NCI-H1417 (cell line): ENCODE measurements at places on chromosomes 1 and 21.

GRCh38 chr1:232260045-232260444 is 369.9 kb downstream of the SIPA1L2 start:
- DNase-seq, result no peak

DNA sequence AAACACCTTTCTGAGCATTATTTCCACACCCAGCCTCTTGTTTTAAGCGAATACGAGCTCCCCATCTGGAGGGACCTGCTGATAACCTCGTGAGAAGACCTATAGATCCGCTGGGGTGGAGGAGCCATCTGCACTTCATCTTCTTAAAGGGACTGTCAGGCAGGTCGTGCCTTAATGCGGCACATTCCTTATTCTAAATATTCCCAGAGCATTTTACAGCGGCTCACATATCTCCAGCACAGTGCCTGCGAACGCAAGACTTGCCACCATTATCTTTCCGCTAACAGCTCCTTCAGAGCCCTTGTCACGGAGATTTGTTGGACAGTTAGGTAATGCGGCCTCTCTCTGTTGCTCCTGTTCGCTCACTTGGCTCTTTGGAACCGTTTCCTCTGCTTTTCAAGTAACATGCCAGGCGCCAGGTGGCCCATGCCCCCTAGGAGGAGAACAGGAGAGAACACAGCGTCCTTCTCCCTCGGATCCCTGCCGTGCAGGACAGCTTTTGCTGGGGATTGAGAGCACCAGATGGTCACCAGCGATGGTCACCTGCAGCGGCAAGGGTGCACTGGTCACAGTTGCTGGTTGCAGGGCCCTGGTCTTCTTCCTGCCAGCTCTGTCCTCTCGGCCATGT is 162.4 kb downstream of the PGBD5 start:
- DNase-seq, result peak; percentile 49

DNA sequence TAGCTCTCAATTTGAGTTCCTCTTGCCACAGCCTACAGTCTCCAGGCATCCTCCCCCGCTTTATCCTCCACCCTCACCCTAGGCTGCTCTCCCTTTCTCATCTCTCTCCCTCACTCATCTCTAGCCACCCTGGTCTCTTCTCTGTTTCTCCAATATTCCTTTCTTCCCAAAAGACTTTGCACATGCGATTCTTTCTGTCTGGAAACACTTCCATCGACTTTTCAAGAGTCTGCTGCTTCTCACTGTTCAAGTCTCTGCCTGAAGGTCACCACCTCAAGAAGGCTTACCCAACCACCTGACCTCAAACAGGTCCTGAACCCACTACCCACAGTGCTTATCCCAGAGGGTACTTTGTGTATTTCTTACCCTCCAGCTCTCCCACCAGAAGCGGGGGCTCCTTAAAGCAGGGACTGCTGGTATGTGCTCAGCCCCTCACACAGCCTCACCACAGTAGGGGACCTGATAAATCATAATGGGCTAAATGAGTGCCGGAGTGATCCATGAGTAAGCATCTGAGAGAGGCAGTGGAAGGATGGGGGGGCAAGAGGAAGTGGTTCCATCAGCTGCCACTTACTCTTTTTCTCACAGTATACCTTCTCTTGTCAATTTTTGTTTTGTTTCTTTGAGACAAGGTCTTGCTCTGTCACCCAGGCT is 14.3 kb upstream of the KRTAP19-8 start:
- DNase-seq, result no peak

- DNase-seq, result no peak
Measured at GRCh38 chr1:209584231-209584672, 738 bp downstream of the CAMK1G start.

DNA sequence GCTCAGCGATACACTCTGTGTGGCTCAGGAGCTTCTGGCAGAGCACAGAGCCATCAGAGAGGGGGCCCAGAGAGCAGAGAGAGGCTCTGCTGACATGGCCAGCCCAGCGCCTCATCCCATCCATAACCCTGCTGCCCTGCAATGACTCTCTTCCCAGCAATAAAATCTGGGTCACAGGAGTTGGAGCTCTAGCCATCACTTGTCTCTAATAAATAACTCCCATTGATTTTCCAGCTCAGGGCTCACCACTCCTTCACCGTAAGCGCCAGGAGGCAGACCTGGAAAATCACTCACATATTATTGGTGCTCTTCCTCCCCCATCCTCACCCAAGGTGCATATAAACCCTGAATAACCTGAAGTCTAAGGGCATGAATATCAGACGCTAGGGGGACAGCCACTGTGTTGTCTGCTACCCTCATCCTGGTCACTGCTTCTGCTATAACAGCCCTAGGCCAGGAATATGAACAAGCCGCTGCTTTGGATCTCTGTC is at the start of gene APCS:
APCS (plus strand) TSS at position 366 of the 491 bp plus-strand sequence; CDS start at position 462, 96 bp downstream.
- DNase-seq, result no peak

DNA sequence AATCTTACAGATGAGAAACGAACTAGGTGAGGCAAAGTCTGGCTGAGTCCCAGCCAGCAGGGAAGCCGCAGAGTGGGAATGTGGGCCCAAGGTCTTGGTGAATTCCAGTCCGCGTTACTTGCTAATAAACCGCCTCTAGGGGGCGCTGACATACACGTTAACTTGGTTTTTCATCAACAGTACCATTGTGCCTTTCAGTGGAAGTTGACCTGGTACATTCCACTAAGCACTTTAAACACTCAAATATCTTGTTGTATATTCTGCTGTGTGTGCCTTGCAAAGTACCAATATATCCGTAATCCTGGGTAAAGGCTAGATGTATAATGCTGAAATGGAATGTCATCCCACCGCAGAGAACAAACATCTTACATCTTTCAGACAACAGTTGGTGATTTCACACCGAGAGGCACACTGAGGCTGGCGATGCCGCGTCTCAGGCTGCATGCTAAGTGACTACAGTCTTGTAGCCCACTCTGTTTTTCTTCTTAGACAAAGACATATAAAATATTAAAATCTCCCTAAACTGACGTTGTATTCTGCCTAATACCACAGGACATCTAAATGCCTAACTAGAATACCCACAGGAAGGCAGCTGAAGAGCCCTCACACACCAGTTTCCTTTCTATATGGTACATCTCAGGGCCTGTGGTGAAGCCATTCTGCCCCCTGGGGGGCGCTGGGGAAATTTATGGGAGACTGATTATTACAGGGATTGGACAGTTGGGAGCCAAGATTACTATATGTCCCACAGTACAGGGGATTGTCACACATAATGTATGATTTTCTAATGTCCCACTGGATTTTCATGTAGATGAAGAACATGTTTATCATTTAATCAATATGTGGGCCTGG is 49.2 kb upstream of the C1orf198 start:
- DNase-seq, result peak; percentile 81

DNA sequence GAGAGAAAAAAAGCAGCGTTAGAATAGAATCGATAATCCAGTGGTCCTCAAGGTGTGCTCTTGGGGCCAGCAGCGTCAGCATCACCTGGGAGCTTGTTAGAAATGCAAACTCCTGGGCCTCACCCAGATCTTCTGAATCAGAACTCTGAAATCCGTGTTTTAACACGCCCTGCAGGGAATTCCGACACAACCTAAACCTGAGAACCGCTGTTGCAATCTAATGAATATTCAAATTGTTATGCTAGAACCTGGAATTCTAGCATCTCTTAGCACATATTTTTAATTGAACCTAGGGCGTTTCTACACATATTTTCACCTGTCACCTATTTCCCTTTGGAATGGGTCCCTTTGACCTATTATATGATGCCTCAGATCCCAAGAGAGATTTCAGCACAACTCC is 175.7 kb downstream of the PSMG1 start:
- DNase-seq, result no peak

DNA sequence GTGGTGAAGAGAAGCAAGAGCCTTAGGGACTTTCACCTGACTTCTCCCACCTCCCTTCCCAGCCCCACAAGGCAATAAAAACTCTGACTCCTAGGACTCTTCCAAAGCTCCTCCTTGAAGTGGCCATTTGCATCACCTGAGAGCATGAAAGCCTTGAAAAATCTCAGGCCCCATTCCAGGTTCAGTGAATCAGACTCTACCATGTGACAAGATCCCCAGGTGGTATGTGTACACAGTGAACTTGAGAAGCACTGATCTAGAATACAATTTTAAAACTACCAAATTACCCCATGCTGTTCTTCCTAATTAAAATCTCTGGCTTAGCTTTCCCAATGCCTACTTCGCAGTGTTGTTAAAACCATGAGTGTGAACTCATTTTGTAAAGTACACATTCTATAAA is 195.1 kb upstream of the SAMSN1 start:
- DNase-seq, result peak; percentile 85

- DNase-seq, result no peak
Measured at GRCh38 chr1:115252585-115252984, 85.5 kb downstream of the NGF start.

DNA sequence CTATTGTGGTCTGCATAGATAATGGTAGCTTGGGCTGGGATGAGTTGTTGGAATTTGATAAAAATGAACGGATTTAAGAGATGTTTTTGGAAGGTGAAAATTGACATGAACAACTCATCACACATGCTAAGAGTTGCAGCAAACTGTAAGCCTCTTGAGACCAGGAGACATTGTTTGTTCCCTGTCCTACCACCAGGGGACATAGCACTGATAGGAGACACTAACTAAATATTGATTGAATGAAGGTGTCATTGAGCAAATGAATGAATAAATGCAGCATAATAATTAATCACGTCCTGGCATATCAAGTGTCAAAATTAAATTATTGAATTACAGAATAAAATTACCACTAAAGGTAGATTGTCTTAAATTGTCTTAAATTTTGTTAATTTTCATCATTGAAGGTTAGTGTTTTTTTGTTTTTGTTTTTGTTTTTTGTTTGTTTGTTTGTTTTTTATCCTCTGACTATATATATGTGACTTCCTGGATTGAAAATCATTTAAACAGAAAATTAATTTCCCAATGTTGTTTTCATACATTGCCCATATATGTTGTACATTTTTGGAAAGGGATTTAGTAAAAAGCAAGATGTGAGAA is 285.3 kb upstream of the C1orf105 start:
- no peak for DNase-seq

GRCh38 chr1:236904892-236905741 is 99.1 kb downstream of the MT1HL1 start:
- DNase-seq, result no peak

GRCh38 chr1:64499011-64499410 is 29.1 kb downstream of the CACHD1 start:
- no peak for DNase-seq

GRCh38 chr1:20486457-20487235 is 636 bp upstream of the CAMK2N1 start:
- DNase-seq, result peak; percentile 66

DNA sequence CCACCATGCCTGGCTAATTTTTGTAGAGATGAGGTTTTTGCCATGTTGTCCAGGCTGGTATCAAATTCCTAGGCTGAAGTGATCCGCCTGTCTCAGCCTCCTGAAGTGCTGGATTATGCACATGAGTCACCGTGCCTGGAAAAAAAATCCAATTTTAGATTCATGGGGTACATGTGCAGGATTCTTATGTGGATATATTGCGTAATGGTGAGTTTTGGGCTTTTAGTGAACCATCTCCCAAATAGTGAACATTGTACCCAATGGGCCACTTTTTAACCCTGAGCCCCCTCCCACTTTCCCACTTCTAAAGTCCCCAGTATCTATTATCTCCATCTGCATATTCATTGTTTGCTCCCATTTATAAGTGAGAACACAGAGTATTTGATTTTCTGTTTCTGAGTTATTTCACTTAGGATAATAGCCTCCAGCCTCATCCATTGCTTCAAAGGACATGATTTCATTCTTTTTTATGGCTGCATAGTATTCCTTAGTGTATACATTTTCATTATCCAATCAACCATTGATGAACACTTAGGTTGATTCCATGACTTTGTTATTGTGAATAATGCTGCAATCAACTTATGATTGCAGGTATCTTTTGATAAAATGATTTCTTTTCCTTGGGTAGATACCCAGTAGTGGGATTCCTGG is 104.4 kb downstream of the MAP3K21 start:
- no peak for DNase-seq

DNA sequence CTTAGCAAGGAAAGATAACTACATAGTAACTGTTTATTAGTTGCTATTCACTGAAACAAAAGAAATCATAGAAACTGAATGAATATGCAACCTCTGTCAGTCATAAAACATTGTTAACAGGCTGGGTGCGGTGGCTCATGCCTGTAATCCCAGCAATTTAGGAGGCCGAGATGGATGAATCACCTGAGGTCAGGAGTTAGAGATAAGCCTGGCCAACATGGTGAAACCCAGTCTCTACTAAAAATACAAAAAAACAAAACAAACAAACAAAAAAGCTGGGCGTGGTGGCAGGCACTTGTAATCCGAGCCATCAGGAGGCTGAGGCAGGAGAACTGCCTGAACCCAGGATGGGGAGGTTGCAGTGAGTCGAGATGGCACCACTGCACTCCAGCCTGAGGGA is 44.1 kb downstream of the CRB1 start:
- DNase-seq, result no peak
